Fibroblast of lung (primary cell): ENCODE measurements at places on chromosomes 16 and 17. TPM values are rescaled to one million over a fixed set of nuclear protein-coding genes. Genes with fewer than 3 reads are reported as not detected.

- DNase-seq: no peak
Measured at GRCh38 chr16:81473969-81474959, 29.7 kb downstream of the CMIP start.

Gene SCIMP
- not detected in 2 replicates for polyA plus RNA-seq

DNA sequence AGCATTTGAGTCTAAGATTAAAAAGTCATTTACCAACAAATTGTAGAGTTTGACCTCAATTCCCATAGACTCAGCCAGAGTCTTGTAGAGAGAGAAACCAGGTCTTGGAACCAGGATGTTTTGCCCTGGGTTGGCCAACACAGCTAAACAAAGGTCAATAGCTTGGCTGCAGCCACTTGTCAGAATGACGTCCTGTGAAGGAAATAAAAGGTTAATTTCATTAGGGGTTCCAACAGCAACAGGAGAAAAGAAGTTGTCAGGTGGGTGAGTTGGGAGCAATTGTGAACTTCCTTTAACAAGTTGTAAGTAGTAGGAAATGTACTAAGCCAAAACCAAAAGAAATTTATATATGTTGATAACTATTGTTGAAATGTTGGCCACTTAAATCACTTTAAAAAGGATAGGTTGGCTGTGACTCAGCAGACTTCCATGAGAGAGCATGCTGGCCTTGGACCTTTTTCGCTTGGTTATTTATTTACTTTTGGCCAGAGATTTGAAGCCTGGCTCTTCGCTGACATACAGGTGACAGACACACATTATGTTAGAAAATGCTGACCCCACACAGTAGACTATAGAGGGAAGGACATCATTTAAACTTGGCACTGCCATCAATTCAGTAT is 4.3 kb downstream of the TAT start:
- no peak for DNase-seq

Gene ITGB3
- polyA plus RNA-seq: 10.4 and 23.3 TPM in 2 replicates

- no peak for DNase-seq
Measured at GRCh38 chr16:17392857-17393692, 77.7 kb downstream of the XYLT1 start.

Gene NOD2
- polyA plus RNA-seq: 0.05 TPM in 1 of 2 replicates, not detected in the other
